ENCODE measurements at places on chromosomes 11 and 22. TPM values are rescaled to one million over a fixed set of nuclear protein-coding genes. Genes with fewer than 3 reads are reported as not detected.

- no peak for DNase-seq
Measured at GRCh38 chr11:2580061-2580421, 119.8 kb downstream of the KCNQ1OT1 start.

The KCNJ1 gene
- not detected for total RNA-seq

DNA sequence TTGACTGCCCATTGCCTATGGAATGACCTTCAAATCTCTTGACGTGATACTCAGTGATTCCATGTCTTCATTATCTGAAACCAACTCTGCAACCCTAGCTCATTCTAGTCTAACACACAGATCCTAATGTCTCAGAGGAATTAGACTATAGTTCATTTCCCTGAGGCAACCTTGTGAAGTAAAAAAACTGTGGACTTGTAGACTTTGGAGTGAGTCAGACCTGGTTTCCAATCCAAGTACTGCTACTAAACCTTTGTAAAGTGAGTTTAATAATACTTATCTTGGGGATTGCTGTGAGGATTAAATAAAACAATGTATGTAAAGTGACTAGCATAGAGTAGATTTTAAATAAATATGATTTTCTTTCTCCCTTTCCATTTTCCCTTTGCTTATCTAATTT, 226.1 kb downstream of the BLID start:
- no peak for DNase-seq

- DNase-seq, result no peak
Measured at GRCh38 chr11:15145151-15145550, 30.4 kb downstream of the INSC start.

All from CD8-positive, alpha-beta memory T cell (primary cell).